Activated CD4-positive, alpha-beta T cell treated with anti-CD3 and anti-CD28 coated beads for 48 hours (primary cell): ENCODE measurements at places on chromosomes 12 and 14.

DNA sequence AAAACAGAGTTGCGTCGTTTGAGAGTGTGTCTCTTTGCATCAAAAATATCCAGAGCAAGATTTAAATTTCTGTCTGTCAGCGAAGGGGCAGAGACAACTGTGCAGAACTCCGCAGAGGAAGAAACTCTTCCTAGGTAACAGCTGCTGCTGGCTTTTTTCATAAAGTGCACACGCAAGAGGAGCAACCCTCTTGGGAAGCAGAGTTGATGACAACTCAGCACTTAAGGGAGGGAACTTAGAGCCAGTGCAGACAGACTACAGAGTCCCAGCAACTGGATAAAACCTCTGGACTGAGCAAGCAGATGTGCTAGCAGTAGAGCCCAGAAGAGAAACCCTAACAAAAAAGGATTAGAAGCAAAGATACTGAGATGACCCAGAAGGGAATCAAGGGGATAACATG lies 337.1 kb downstream of the PCNX1 start:
- DNase-seq = no peak

GRCh38 chr12:28882444-28882843 lies 266.6 kb upstream of the FAR2 start:
- DNase-seq = no peak

DNA sequence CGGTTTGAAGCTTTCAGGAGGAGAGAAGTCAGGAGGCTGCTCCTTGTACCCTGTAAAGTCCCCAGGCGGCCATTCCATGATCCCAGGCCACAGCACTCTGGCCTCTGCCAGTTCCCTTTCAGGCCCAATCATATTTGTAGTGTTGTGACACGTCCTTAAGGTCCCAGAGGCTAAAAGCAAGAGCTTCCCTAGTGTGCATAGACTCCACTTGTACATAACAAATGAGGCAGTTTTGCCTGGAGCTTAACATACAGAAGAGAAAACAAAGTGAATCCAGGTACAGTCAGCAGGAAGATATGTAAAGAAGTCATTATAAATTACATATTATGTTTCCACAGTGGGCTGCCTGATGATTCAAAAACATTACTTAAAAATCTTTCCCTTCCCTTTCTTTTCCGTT lies 81.1 kb upstream of the RPH3A start:
- no peak for DNase-seq

- DNase-seq = peak; percentile 79
These were observed 38.9 kb downstream of the PPP1R13B start for GRCh38 chr14:103808403-103809001.

DNA sequence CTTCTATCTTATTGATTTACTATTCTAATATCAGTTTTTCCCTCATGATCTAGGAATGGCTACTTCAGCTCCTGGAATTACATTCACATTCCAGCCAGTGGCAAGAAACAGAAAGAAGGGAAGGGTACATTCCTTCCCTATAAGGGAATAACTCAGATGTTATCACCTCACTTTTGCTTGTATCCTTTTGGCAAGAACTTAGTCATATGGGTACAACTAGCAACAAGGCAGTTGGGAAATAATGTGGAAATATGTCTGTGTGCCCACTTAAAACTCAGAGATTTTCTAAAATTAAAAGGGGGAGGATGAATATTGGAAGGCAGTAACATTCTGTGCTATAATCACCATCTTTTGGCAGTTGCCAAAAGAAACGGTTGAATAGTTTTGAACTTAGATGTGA lies 85.6 kb downstream of the MSRB3 start:
- DNase-seq = no peak

DNA sequence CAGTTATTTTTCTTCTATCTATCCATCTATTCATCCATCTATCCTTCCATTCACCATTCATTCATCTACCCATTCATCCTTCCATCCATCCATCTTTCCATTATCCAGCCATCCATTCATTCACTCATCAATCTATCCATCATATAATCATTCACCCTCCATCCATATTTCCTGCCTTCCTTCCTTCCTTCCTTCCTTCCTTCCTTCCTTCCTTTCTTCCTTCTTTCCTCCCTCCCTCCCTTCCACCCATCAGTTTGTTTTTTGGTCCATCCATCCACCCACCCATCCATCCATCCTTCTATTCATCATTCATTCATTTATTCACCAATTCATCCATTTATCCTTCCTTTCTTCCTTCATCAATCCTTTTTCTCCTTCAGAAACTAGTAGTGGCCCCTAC lies 34.3 kb upstream of the NOS1 start:
- no peak for DNase-seq

DNA sequence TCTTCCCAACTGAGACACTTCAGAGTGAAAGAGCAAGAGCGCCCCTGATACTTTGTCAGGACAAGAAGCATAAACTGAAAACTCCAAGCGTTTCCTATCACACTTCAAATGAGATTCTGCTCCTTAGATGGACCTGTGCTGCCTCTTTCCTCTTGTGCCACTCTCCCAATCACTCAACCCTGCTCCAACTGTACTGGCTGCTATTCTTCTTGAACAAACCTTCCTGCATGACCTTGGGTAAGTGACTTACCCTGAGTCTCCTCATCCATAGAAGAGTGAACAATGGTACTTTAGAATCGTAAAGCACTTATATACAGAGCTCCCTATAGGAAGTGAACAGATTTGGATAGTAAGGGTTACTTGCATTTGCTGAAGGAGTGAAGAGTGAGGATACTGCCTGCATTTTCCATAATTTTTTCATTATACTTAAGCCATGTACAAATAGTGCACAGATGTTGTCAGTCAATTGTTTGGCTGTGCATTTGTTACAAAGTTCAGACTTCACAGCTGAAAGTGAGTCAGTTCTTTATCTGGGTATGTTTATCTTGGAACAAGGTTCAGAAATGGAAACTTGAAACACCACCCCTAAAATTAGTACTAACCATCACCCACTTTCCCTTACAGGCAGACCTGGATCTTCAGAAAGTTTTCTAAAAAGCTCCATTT lies 10.8 kb downstream of the MTERF2 start:
- DNase-seq = no peak

- no peak for DNase-seq
These were observed 172.8 kb downstream of the TMEM132C start for GRCh38 chr12:128439796-128440195.

DNA sequence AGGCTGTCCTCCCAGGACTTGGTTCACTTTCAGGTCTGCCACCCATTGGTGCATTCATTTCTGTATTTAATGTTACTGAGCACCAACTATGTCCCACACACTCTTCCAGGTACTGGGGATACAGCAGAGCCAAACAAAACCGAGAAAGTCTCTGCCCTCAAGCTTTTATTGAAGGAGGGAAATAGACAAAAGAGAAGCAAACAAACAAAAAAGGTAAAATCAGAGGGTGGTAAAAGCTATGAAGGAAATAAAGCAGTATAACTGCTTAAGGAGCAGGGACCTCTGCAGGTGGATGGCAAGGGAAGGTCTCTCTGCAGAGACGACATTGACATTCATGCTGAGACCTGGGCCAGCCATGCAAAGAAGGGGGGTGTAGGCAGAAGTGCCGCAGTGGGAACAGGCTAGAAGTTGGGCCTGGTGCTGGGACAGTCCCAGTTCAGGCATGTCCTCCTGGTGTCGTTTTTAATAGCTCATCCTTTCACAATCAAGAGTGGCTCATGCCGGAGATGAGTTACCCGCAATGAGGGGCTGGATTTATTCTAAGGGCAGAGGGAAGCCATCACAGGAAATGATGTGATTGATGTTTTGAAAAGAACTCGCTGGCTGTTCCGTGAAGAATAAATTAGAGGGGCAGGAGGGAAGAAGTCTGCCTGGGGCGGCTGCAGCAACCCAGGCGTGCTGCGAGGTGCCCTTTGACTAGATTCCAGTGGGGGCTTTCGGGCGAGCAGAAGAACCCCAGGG lies 72.8 kb downstream of the IRF2BPL start:
- peak; percentile 75 for DNase-seq

DNA sequence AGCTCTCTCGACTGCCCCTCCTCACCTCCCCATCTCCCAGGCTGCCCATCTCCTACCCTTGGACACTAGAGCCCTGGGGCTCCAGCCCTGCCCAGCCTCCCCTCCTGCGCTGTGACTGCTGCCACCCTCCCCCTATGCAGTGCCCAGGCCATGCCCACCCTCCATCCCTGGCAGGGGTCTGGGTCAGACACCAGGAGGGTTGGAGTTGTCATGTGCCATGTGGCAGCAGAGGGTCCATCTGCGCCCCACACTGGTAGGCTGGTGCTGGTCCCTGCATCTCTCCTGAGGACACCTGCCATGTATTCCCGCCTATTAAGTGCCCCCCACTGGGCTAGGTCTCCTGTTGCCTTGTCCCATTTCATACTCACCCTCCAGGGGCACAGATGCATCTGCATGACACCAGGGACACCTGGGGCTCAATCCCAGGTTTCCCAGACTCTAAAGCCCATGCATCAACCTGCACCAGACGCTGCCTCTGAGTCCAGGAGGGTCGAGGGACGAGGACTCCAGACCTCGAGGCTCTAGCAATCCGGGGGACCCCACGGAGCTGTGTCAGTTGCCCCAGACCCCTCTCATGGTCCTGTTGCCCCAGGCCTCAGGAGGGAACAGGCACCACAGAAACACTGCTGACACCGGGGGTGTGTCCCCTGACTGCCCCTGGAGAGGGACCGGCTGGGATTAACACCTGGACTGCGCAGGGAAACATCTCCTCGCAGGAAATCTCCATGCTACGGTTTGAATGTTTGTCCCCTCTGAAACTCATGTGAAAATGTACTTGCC lies 23.4 kb upstream of the SFSWAP start:
- DNase-seq = no peak

GRCh38 chr12:52082026-52082668 lies 2.6 kb downstream of the SMIM41 start:
- DNase-seq = no peak

DNA sequence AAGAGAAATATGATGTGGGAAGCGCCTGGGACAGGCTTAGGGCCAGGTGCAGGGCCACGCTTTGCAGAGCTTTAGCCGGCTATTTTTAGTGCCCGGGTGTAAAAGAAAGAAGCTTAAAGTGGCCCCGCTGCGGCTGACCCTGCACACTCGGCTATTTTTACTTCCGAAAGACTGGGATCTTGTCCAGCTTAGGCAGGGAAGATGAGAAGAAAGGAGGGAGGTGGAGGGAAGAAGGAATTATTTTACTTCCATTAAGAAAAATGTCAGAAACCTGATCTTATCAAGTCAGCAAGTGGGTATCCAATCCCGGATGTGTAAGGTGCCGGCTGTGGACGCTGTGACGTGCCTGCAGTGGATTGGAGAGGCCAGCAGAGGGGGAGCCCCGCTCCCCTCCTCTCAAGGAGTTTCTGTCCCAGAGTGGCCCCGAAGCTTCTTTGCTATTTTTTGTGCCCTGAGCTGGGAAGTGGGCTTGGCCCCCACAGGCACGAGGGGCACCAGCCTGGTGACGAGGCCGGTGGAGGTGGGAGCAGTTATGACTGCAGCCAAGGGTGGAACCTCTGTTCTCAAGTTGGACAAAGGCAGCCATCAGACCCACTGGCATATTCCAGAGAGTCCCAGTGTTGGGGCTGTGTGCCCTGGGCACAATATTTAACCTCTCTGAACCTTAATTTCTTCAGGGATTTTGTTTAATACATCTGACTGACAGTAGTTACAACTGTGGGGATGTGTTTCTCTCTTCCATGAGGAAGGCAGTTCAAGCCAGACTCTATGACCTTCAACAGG lies 97.7 kb downstream of the ESRRB start:
- peak; percentile 4 for DNase-seq

GRCh38 chr14:93733631-93734030 lies 54.7 kb downstream of the PRIMA1 start:
- no peak for DNase-seq

DNA sequence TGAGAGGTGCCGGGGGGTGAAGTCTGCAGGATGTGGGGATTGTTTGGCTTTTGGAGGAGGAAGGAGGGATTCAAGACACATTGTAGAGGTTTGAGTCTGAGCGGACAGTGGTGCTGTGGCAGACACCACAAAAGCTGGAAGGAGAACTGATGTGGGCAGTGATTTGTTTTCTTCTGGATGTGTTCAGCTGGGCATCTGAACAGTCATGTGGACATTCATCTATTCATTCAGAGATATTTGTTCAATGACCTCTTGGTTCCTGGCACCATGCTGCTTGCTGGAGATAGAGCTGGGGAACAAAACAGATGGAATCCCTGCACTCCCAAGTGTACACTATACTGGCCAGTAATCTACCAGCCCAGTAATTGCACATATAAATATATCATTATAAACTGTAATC lies 64.0 kb downstream of the PTPN11 start:
- no peak for DNase-seq

DNA sequence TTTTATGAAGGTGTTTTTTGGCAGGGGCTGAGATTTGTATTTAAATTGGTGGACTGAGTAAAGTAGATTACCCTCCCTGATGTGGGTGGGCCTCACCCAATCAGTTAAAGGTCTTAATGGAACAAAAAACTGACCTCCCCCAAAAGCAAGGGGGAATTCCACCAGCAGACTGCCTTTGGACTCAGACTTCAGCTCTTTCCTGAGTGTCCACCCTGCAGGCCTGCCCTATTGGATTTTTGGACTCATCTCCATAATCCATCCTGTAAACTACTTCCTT lies 228.4 kb upstream of the CAND1 start:
- DNase-seq = no peak

DNA sequence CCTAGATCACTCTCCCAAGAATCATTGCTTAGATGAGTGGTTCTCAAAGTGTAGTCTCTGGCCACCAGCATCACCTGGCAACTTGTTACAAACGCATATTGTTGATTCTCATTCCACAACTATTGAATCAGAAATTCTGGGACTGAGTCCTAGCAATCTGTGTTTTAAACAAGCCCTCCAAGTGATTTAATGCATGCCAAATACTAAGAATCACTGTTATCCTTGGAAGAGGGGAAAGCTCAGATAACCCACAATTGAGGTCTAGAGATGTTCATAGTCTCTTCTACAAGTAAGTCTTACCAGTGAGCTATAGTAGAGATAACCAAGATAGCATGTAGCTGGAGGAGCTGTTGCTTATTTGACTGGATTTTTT lies 666.6 kb downstream of the DIO2 start:
- DNase-seq = no peak

DNA sequence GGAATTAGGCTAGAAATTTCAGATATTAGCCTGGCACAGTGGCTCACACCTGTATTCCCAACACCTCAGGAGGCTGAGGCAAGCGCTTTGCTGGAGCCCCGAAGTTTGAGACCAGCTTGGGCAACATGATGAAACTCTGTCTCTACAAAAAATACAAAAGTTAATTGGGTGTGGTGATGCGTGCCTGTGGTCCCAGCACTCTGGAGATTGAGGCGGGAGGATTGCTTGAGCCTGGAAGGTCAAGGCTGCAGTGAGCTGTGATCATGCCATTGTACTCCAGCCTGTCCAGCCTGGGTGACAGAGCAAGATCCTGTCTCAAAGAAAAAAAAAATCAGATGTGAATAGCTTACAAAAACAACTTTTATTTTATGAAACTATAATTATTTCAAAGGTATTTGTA lies 15.1 kb downstream of the FRMD6 start:
- no peak for DNase-seq

GRCh38 chr12:32365473-32366064 lies 33.8 kb upstream of the FGD4 start:
- DNase-seq = peak; percentile 58

DNA sequence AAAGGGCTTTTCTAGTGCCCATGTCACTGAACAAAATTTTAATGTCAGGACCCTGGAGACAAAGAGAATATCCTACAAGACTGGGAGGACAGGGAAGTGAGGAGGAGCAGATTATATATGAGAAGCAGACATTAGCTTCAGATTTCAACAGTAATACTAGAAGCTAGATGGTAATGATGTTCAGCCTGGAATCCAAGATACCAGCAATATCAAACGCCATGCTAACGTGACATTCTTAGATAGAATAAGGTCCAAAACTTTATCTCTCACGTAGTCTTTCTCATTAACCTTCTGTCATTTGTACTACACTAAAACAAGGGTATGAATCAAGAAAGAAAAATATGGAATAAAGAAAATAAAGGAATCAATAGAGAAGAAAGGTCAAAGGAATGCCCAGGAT lies 18.7 kb downstream of the SOS2 start:
- no peak for DNase-seq
